ENCODE measurements at places on chromosomes 6 and 20. TPM values are rescaled to one million over a fixed set of nuclear protein-coding genes. Genes with fewer than 3 reads are reported as not detected.

DNA sequence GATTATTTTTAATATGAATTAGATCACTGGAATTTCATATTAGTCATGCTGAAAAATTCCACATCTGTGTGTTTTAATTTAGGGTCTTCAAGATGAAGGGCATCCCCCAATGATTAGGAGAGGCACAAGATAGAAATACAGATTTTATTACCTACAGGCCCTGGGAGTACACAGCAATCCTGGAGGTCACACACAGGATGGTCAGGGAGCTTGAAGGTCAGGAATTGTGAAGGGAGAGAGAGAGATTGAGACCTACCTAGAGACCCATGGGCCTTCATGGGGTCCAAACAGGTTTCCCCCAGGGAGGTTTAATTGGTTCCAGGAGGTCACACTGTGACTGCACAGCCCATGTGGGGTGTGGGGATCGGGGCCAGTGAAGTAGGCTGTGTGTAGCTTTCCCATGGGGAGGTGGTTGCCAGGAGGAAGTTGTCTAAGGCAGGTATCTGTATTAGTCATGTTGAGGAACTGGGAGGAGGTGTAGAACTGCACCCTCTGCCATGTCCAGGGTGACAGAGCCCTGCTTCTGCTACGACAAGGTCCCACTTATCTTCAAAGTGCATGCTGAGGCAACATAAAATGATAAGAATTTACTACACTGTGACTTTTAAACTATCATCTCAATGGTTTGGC lies 18.3 kb downstream of the SNX9 start:
- H3K4me1 ChIP-seq: peaks cover 5% of the 10 kb centered on the region
- no peak overlapping the region for H3K4me3 ChIP-seq
- no peaks in the 10 kb centered on the region for H3K36me3 ChIP-seq

GRCh38 chr6:146775220-146775619 lies 176.4 kb downstream of the ADGB start:
- H3K36me3 ChIP-seq: no peaks in the 10 kb centered on the region
- DNase-seq: no peak
- no peak overlapping the region for H3K4me3 ChIP-seq
- no peak overlapping the region for H3K27ac ChIP-seq

The SSTR4 gene
- total RNA-seq: not detected

- no peak for DNase-seq
- peaks cover 19% of the 10 kb centered on the region for H3K4me1 ChIP-seq
- H3K36me3 ChIP-seq: peaks cover 17% of the 10 kb centered on the region
- H3K27ac ChIP-seq: peak overlapping the region; percentile 45
- H3K4me3 ChIP-seq: no peak overlapping the region
Measured at GRCh38 chr20:41480054-41480770, 113.6 kb upstream of the EMILIN3 start.

The PPP1R16B gene
- 74.6 TPM for total RNA-seq

- DNase-seq: no peak
- H3K36me3 ChIP-seq: peaks cover 7% of the 10 kb centered on the region
- H3K27ac ChIP-seq: no peak overlapping the region
- H3K4me3 ChIP-seq: no peak overlapping the region
Measured at GRCh38 chr20:3222635-3223600, 13.6 kb downstream of the ITPA start.

The CNR1 gene
- total RNA-seq: not detected

The FAM217A gene
- total RNA-seq: not detected

DNA sequence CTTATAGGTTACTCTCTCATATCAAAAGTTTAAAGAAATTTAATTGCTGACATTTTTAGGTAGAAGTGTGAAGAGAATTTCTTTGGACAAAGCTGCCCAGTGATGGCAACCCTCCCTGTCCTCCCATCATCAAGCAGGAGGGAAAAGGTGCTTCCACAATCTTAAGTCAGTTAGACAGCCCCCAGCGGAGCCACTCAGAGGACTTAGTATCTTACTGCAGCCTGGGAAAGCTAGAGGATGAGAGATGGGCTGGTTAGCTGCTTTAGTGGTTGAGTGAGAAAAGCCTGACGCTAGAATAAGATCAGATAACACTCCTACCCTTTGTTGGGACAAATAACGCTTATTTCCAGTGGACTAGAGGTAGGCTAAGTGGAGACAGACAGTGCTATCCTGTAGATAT lies 227.1 kb downstream of the RFPL4B start:
- H3K4me1 ChIP-seq: no peaks in the 10 kb centered on the region
- no peak overlapping the region for H3K27ac ChIP-seq
- H3K36me3 ChIP-seq: no peaks in the 10 kb centered on the region
- H3K27me3 ChIP-seq: no peaks in the 10 kb centered on the region
- no peak overlapping the region for H3K4me3 ChIP-seq

The BACH2 gene
- 5.8 TPM for total RNA-seq

- no peaks in the 10 kb centered on the region for H3K4me1 ChIP-seq
- no peaks in the 10 kb centered on the region for H3K36me3 ChIP-seq
- no peak for DNase-seq
- H3K27me3 ChIP-seq: no peaks in the 10 kb centered on the region
- no peak overlapping the region for H3K4me3 ChIP-seq
Measured at GRCh38 chr6:16270178-16270794, 31.9 kb downstream of the GMPR start.

The TMEM217 gene
- total RNA-seq: 23.7 TPM
